ENCODE measurements at places on chromosomes 3 and 15.

- no peak for DNase-seq
These were observed 28.0 kb upstream of the TPM1 start for GRCh38 chr15:63014578-63014977.

DNA sequence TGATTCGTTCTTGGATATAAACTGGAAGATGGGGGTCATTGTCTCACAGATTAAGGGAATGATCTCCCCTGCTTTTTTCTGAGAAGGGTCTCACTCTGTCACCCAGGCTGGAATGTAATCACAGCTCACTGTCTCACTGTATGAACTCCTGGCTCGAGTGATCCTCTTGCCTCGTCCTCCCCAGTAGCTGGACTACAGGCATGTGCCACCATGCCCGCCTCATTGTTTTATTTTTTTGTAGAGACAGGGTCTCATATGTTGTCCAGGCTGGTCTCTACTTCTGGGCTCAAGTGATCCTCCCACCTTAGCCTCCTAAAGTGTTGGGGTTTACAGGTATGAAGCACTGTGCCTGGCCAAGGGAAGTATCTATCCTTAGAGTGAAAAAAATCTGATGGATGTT is 5.4 kb downstream of the OXSR1 start:
- DNase-seq, result no peak

- peak; percentile 97 for DNase-seq
These were observed 50.8 kb downstream of the GXYLT2 start for GRCh38 chr3:72938471-72939265.

- no peak for DNase-seq
These were observed 49.4 kb downstream of the TGM4 start for GRCh38 chr3:44923632-44924456.

DNA sequence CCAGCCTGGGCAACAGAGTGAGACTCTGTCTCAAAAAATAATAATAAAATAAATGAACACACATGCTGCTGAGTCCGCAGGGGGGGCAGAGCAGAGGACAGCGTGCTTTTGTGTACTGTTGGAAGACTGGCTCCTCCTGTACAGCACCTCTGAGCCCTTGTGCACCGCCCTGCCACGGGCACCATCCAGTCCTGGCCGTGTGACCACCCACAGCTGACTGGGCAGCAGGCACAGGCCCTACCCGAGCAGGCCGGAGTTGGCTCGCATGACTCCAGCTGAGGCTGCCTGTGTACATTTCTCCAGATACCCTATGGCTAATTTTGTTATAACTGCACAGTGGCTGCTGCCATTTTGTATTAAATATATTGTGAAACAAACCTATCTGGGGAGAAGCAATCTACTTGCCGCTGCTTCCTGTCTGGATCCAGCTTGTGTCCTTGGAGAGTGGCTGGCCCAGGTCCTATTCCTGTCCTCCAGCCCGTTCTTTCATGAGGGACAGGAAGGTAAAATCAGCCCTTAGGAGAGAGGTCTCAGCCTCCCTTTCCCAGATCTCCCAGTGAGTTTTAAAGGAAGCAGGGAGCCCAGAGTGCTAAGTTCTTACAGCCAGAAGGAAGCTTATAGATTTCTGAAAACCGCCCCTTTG is 14.6 kb downstream of the IVD start:
- DNase-seq, result no peak

DNA sequence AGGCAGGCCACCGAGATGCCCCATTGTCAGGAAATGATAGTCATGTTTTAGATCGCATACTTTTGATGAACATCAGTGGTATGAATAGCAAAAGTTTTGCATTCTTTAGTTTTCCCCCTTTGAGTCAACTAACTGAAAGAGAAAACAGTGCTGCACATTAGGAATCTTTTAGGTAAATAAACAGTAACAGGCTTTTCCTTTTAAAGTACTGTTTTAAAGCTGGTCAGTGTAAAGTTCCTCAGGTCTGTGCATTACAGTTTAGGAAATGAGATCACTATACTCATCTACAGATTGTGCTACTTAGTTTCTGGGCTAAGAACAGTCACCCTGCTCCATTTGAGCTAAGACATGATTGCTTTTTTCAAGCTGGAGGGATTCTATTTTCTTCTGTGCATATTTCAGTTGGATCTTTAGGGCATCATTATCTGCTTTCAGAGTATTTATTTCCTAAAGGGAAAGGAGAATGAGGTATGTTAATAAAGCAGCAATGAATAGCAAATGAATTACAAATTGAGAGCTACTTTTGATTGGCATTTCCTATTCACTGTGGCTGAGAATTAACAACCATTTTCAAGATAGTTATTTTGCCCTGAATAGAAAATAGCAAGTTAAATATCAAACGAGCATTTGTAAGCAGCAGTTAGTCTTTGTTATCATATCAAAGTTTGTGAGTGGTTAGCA is 36.5 kb downstream of the FAM98B start:
- DNase-seq, result no peak

GRCh38 chr3:185744997-185745843 is 79.6 kb downstream of the IGF2BP2 start:
- DNase-seq, result no peak

GRCh38 chr3:89364314-89364713 is 256.9 kb downstream of the EPHA3 start:
- DNase-seq, result no peak

DNA sequence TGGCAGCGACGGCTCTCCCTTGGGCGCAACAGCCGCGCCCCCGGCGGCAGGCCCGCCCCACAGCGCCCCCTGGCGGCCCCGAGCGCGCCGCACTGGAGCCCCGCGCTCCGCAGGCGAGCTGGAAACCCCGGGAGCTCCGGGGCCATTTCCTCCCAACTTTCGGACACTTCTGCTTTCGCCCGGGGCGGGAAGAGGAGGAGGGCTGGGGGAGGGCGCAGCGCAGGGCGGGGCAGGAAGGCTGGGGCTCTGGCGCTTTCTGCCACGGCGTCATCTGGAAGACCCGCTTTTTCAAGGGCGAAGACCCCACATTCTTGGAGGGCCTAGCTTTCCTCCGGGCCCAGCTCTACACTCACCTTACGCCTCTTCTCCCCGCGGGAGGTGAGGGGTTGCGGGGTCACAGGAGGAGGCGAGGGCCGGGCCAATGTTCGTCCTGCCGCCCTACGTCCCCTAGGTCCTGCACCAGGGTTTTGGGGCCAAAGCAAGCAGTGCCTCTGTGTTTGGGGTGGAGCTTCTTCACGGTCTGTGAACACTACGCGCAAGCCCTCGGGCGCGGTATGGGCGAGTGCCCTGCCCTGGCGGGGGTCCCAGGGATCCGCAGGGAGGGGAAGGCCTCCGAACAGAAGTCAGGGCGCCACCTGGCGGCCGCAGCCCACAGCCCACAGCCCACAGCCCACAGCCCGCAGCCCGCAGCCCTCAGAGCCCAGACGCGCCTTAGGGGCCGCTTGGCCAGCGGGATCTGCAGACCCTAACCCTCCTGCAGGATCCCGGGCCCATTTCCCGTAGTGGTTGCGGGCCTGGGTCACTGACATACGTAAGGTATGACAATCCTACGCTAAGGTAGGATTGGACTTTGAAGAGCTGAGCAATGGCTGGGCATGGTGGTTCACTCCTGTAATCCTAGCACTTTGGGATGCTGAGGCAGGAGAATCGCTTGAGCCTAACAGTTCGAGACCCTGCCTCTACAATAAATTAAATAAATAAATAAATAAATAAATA is 31.1 kb downstream of the FOXL2 start:
- peak; percentile 95 for DNase-seq

GRCh38 chr3:126102011-126102410 is 18.1 kb upstream of the SLC41A3 start:
- no peak for DNase-seq

GRCh38 chr15:93656041-93656440 is 567.0 kb upstream of the RGMA start:
- no peak for DNase-seq

DNA sequence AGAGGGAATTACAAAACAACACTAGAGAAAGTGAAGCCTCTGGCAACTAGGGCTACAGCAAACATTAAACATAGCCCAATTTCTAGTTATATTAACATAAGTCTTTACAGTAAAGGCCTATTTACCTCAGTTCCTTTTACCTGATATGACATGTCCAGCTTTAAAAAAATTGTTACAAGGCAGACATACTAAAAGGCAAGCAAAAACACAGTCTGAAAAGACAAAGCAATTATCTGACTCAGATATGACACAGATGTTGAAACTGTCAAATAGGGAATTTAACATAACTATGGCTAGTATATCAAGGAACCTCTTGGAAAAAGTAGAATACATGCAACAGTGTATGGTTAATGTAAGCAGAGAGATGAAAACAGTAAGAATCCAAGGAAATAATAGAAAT is 238.6 kb downstream of the RAP2B start:
- no peak for DNase-seq

- DNase-seq, result no peak
These were observed 128.3 kb downstream of the TMCO5A start for GRCh38 chr15:38062696-38063095.

- DNase-seq, result peak; percentile 94
These were observed 1.9 kb downstream of the ADAMTS9 start for GRCh38 chr3:64685800-64686445.

Data from mesendoderm (in vitro differentiated cells).